ENCODE measurements at places on chromosomes 12 and 14.

- DNase-seq: no peak
Measured at GRCh38 chr14:75379930-75380270, 47.9 kb upstream of the JDP2 start.

DNA sequence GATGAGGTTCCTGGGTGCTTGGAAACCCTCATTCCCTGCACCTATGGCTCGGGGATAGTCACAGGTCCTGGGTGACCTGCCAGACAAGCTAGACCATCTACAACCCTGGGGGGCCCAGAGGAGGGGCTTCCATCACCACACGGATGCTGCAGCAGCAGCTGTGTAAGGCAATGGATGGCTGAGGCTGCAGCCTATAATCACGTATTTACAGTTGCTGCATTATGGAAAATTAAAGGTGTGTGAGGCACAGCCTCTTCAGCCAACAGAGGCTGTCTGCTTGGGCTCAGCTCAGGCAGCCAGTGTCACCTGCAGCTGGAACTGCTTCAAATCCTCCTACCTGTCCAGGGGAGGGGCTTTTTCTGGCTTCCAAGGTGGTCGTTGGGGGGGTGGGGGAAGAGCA lies 268.1 kb downstream of the CACNA1C start:
- DNase-seq: no peak

GRCh38 chr14:91246051-91246852 lies 1.7 kb upstream of the GPR68 start:
- DNase-seq: peak; percentile 86

GRCh38 chr12:121939186-121939585 lies 20.8 kb downstream of the CFAP251 start:
- DNase-seq: no peak

DNA sequence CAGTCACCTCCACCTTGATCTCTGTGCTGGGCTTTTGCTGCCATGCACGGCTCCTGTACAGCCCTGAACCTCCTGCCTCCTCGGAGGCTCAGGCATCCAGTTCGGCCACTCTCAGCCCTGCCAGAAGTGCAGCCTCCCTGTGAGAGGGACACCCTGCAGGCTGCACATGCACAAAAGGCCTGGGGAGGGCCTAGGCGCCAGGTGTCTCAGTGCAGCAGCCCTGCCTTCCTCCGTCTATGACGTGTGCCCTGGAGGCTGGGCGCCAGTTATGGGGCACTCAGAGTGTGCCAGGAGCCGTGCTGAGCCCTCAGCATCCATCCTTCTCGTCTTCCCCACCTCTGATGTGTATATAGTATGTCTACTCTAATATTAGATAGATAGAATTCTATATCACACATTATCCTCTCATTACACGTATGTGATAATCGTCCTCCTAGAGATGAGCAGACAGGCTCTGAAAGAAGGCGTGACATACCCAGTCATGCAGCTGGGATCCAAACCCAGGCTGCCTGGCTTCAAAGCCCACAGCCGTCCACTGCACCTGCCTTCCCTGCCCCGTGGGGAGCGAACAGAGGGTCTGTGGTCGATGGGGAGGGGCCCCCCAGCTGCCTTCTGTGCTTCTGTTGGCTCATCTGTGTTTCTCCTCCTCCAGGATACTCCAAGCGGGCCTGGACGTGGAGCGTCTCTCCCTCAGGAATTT lies 101.1 kb downstream of the B4GALNT3 start:
- no peak for DNase-seq

DNA sequence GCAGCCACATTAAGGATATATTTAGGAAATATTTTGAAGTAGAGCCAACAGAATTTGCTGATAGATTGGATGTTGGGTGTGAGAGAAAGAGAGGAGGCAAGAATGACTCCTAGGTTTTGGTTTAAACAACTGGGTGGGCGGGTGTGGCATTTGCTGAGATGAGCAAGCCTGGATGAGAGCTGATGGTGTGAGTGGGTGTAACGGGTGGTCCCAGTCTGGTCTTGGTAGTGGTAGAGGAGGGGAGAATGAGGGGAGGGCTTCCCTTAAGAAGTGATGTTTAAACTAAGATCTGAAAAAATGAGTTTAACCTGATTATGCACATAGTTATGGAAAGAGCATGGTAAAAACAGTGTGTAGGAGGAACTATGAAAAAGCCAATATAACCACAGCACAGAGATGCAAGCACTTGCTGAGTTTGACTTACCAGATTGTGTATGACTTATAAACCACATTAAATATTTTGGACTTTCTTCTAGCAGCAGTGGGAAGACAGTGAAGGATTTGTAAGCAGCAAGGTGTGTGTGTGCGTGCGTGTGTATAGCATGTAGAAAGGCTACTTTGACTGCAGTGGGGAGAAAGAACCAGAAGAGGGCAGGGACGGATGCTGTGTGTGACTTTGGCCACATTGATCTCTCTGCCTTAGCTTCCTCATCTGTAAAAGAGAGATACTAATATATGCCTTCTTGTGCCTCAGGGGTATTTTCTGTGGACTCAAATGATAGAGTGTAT lies 139.7 kb downstream of the PRIMA1 start:
- DNase-seq: no peak

- DNase-seq: no peak
Measured at GRCh38 chr12:80977346-80977745, 39.6 kb upstream of the LIN7A start.

- no peak for DNase-seq
Measured at GRCh38 chr14:81392976-81393643, 7.0 kb downstream of the STON2 start.

DNA sequence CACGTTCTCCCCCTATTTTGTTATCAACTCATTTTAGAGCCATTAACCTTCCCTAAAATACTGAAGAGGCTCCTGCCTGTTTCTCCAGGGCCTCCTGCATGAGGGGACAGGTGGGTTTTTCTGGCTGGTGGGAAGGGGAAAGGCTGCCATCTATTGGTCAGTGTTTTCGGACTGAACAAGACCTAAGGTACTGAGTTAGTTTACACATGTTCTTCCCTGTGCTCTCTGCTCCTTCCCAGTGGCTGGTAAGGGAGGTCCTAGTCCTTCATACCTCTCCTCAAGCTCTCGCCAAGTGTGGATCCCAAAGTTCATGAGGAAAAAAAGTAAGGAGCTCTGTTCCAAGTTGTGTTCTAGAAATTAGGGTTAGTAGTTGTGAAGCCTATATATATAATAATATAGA lies 357.5 kb downstream of the FSCB start:
- DNase-seq: no peak

DNA sequence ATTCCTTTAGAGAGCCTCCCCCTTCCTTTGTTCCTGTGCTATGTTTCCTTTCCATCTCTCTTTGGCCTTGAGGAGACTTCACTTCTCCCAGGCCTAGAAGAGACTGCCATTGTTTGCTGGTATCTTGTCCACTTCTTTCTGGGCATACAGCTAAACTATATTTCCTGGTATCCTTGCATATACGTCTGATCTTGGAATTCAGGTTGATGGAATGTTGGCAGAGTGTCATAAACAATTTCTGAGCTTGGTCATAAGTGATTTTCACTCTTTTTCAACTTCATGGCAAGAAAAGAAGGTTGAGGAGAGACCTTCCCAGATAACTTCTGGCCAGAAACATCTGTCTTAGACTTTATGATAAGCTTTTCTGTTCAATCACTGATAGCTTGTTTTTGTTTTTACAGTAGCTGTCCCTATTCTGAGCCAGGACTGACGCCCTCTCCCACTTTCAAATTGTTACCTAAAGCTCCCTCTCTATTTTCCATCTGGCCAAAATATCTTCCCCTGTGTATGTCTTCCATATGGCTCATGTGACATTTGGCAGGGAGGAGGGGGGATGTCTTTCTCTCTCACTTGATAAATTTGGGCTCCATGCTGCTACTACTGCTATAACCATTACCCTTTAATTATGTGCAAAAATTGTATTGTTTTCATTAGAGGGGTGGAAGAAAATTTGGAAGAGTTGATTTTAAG lies 457.0 kb downstream of the ADAMTS20 start:
- DNase-seq: no peak

DNA sequence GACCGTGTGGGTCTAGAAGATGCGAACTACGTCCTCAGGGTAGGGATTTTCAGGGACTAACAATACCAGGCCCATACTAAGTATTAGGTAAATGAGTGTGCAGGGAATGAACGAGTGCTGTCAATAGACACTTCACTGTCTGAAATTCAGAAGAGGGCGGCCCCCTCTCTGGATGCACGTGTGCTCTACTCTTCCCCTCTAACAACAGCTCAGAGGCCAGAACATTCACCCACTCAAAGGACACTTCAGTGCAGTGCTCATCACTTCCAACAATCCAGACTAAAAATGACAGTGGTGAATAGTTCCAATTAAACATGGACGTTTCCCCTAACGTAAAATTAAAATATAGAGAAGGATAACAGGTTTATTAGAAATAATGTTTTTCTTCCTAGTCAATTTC lies 199.9 kb downstream of the CALM1 start:
- no peak for DNase-seq

DNA sequence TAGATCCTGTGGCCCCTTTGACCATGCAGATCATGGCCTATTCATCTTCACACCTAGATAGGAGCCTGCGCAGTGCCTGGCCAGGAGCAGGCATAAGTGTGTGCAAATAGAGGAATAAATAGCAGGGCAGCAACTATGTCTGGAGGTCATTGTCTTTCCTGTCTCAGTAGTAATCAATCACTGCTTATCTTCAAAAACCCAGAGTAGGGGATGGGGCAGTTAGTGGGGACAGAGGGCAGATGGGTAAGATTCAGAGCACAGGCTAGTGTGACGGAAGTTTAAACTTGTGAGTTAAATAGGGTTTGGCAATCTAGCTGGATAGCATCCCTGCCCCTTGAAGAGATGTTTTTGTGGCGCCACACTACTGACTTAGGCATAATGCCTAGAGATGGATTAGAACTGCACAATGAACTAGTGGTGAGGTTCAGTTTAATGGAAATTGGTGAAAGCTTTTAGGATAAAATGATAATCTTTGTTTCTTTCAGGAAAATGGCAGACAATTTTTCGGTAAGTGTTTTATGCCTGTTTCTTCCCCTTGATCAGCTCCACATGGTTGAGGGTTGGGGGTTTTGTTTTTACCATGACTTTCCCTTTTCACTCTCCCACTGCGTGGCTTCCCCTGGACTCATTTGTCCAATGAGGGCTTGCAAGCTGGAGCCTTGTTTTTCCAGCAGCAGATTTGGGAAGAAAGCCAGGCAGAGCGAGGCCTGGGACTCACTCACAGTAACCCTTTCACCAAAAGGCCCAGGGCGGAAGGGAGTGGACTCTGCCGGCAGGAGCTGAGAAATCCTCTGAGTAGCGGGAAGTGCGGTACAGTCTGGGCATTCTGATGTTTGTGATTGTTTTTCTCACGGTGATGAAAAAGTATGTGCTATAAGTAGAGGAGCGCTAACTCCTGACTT lies 8.1 kb downstream of the LGALS3 start:
- DNase-seq: no peak

Measured in CD4-positive, alpha-beta T cell treated with Interleukin-1 beta for 1 hour (primary cell).